ENCODE measurements at places on chromosomes 6 and 20.

- DNase-seq: no peak
These were observed 10.2 kb downstream of the PKIB start for GRCh38 chr6:122620428-122620827.

DNA sequence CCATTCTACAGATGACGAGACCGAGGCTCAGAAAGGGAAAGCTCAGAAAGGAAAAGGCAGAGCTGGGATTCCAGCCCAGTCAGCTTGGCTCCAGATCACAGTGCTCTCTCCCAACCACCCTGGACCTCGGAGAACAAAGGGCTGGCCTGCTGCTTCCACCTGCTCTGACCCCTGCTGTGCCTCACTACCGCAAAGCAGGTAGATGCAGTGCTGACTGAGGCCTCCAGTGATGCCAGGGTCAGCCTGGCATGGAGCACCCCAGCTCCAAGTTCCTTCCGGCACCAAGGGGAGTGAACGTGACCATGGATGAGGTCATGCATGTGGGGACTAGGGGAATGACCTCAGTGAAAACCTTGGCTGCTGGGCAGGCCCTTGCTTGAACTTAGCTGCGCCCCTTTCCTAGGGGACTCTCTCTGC, 20.7 kb upstream of the TLDC2 start:
- DNase-seq: no peak

DNA sequence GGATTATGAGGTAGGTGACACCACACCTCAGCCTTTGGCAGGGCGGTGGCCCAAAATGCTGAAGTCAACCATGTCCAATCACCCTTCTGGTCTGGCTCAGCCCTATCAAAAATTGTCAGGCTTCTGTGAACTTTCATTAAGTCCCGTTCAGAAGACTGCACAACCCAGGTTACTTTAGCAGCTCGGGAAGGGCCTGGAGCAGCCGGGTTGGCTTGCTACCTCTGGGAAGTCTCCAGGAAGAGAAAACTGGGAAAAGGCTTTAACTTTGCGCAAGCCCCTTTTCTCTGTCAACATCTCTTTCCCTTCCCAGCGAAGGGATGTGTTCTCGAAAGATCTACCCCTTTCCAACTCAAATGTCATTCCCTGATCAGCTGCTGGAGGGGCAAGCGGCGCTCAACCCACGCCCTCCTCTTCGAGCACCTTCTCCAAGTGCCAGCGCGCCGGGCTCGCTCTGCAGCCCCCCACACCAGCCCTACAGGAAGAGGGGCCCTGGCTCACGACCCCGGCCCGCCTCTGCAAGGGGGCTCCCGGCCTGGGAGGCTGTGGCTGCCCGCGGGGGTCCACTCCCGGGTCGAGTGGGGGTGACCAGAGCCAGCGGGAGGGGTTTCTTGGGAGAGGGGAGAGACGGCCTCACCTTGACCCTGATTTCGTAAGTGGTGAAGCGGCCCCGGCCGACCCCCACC, 573 bp downstream of the SNX3 start:
- DNase-seq: no peak

GRCh38 chr20:32450484-32451061, 92.4 kb downstream of the ASXL1 start:
- DNase-seq: no peak

DNA sequence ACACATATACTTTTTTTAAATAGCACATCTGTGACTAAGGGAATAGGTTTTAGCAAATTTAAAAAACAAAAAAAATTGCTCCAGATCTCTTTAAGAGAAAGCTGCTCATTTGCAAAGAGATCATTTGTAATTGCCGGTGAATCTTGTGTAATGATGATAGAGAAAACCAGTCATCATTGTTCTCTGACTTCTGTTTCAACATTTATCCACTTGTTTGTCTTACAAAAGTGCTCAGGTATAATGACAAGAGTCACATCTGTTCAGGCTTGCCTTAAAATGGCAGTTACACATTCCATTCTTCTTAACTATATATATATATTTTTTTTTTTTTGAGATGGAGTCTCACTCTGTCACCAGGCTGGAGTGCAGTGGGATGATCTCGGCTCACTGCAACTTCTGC, 165.2 kb downstream of the AIG1 start:
- DNase-seq: no peak

GRCh38 chr20:3392756-3393155, 14.7 kb downstream of the DNAAF9 start:
- no peak for DNase-seq

DNA sequence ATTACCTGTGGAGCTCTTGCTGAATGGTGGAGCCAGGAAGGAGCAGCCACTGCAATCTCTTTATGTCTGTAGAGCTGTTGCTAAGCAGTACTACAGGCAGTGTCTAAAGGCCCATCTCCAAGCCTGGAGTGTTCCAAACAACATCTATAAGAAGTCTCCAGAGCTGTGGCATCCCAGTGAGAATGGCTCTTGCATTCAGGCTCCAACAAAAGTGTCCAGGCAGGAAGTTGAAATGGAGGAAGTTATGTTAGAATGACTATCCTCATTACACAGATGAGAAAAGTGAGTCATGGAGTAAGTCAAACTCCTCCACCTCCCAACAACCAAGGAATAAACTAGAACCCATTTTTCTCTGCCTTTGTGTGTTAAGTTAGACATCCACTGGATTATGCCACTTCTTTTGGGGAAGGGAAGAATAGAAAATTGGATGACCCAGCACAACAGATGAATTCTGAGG, 288.5 kb upstream of the STXBP5 start:
- DNase-seq: no peak

DNA sequence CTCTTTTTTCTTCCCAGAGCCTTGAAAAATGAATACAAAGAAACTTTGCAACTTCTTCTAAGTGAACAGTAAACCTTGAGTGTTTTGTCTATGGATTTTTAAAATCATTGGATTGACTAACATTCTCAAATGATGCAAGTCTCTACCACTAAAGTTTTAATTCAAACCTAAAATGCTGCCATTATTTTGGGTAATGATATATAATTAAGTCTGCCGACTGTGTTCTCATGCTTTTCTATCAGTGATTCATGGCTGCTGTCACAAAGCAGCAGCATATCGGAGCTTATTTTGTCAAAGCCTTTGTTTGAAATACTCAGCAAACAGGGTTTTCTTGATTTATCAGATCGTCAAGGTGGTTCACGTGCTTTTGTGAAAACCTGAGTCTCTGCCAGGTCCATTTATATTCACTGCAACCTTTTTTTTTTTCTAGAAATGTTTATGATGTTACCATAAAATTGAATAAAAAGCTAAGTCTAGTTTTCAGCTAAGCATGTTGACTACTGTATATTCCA, 96.3 kb downstream of the GJA1 start:
- DNase-seq: no peak

DNA sequence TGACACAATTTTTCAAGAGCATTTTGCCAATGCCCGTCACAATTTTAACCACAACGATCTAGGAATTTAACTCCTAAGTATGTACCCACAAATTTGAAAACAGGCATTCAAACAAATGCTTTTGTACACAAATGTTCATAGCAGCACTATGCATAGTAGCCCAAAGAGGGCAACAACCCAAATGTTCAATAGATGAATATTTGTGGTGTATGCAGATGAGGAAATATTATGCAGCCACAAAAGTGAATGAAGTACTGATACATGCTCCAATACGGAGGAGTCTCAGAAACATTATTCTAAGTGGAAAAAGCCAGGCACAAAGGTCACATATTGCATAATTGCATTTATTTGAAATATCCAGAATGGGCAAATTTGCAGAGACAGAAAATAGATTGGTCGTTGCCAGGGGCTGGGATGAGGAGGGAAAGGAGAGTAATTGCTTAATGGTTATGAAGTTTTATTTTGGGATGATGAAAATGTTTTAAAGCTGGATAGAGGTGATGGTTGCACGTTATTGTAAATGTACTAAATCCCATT, 117.2 kb downstream of the PXDC1 start:
- DNase-seq: no peak

DNA sequence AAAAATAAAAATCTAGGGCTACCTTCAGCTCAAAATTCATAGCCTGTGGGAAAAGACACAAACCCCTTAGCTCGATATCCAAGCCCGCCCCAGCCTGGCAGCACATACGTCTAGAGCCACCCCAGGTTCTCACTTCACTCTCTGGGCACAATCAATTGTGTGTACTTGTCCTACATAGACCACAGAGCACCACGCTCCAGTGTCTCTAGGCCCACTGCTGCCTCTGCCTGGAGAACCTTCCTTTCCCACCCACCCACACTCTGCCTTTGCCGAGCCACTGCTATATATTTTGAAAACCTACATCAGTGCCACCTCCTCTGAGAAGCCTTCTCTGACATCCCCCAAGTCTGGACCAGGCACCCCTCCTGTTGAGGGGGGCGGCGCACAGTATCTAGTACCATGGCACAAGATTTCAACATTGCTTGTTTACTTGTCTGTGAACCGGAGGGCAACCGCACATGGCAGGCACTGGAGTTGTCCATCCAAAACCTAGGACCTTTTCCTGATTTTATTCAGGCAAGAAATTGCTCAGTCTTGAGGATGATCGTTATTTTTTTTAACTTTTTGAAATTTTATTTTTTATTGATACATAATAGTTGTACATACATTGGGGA, 141.5 kb downstream of the UNC5CL start:
- DNase-seq: no peak

DNA sequence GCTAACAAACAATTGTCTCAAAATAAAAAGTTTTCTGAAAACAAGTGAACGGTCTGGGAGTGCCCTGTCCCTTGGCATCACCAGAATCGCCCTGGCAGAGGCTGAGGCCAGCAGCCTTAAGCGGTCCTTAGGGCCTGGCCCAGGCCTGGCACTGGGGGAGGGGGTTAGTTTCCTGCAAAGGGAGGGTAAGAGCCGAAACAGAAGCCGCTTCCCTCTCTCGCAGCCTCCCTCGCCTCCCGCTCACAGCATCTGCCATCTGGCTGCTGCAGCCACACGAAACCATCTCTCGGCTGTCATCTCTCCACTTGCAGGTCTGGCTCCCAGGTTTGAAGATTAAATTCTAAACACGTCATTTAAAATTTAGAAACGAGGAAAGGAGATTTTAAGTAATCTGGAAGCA, 31.5 kb downstream of the PMEPA1 start:
- DNase-seq: no peak

DNA sequence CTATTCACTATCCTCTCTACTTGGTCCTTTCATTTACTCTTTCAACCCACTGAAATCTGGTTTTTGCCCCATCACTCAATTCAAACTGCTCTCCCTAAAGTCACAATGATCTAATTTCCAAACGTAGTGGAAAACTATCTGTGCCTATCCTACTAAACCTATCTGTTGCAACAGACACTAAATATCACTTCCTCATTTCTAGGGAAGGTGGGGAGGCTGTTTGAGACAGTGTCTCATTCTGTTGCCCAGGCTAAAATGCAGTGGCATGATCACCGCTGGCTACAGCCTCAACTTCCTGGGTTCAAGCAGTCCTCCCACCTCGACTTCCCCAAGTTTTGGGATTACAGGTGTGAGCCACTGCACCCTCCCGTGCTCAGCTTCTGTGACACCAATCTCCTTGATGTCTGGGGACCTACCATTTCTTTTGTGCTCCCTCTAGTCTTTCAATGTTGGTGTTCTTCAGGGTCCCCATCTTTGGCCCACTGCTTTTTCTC, 8.8 kb downstream of the RANBP9 start:
- DNase-seq: no peak

- no peak for DNase-seq
These were observed 21.6 kb downstream of the RALGAPA2 start for GRCh38 chr20:20690676-20691476.

- no peak for DNase-seq
These were observed at the start of gene SLC22A3 for GRCh38 chr6:160348223-160349019. Gene SLC22A3 (plus strand): TSS chr6:160348378. CDS start chr6:160348420, 42 bp downstream.

DNA sequence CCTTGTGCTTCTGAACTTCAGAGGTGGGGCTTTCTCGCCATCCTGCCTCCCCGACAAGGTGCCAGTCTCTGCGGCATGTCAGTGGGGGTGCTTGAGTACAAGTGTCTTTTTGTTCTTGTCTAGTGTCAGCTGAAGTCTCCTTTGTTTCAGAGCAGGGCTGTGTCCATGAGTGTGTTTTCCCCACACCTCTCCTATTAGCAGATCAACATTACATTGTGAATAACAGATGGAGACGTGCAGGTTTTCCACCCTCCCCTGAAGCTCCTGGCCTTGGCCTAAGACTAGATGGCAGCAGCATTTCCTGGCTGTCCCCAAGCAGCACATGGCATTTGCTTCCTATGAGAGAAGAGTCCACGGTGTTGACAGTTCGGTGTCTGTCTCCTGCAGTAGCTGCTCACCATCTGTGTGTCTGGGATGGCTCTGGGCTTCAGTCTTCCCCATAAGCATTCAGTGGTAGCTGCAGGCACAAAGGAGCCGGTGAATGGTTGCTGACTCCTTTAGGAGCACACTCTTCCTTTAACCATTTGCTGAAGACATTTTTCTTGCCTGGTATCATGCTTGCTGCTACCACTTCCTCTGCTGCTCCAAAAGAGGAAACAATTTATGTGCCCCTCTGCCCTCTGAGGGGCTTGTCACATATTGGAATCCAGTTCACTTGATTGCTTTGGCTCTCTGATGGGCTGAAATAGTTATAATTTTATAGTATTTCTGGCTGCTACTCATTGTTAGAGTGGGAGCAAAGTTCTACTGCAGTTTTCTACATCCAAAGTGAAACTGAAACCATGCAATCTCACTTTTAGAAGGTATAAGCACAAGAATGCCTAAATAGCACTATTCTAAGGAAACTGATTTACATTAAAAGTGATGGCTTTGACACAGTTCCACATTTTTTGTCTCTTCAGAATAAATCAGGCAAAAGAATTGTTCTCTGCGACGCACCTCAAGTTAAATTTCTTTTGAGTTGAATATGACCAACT, 913.0 kb downstream of the C6orf118 start:
- no peak for DNase-seq

DNA sequence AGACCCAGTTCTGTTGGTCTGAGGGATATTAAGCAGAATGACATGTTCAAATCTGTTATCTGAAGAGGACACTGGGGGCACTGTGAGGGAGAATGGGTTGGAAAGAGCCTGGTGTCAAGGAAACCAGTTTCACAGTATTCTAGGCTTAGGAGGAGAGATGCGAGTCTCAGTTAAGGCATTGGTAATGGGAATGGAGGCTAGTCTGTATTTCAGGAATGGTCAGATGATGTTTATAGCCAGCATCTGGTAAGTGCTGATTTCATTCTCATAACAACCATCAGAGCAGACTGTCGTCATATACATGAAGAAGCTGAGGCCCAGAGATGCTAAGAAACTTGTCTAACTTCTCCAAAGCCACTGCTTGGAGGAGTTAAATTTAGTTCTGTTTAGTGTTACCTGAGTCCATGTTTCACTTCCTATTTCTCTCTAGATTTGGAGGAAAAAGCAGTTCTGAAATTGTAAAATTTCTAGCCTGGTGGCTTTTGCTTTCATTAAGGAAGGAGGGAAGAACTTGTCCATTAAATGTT, 242.0 kb downstream of the ARID1B start:
- DNase-seq: no peak

- no peak for DNase-seq
These were observed 948.0 kb upstream of the EPHA7 start for GRCh38 chr6:94367316-94367715.

Measured in activated T-helper 9 cell treated with anti-CD3 and anti-CD28 coated beads, Interleukin-2, amount 50 U/mL, for 16 hours (primary cell).